Left renal pelvis (tissue), 4 donors: ENCODE measurements at places on chromosomes 12 and 14.

- no peak for DNase-seq
These were observed 88.8 kb downstream of the ATXN7L3B start for GRCh38 chr12:74626397-74626796.

DNA sequence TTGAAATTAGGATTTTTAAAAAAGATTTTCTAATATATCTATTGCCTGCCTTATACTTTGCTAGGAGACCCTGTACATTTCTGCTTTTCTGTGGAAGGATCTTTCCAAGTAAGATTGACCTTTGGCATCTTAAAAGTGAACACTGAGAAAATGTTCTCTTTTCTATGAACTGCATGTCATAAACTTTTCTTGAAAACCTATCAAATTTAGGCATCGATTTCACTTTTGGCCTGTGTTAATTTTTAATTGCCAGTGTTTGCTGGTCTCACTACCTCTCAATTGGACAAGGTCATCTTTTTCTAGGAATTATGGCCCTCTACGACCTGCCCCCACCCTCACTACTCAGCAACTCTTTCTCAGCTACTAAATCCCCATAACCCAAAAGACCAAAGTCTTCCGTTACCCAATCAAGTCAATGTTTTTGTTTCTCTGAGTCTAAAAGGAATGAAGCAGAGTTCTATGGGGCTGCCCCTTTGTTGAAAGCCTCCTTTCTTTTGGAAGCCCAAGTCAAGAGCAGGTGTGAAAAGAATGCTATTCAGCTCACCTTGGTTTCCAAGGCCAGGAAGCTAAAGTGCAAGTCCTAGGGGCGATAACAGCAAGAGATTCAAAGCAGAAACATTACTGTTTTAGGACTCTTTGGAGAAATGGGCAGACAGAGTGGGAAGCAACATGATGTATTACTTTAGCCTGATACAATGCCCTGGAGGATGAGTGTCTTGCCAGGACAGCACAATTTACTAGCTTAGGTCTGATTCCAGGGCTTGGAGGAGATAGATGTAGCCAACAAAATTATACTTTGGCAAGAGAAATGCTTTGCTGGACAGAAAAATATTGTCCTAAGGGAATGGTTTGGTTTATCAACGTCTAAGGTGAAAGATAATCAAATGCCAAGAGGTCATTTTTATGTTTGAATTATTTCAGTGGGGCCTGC is 55.0 kb downstream of the IGF1 start:
- no peak for DNase-seq

DNA sequence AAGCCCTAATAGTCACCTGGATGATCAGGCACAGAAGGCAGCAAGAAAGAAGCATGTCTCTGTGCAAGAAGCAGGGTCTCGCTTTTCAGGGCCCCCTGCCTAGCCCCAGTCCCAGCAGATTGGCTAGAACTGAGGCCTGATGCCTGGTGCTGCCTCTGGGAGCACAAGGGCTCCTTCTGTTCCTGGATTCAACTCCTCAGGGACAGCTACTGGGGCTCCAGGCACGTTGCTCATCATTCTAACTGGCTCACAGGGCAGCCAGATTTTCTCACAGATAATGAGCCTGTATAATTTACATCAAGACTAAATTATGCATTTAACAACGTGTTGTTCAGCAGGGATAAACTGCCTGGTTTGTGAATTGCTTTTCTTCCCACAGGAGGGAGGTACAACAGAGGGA is 106.5 kb upstream of the PLXNC1 start:
- no peak for DNase-seq

DNA sequence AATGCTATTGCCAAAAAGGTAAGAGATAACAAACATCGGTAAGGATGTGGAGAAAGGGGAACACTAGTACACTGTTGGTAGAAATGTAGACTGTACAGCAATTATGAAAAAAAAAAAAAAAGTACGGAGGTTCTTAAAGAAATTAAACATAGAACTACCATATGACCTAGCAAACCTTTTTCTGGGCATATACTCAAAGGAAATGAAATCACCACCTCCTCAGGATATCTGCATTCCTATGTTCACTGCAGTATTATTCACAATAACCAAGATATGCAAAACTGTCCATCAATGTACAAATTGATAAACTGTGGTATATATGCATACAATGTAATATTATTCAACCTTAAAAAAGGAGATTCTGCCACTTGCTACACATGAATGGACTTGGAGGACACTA is 60.7 kb downstream of the INSM2 start:
- DNase-seq: no peak

GRCh38 chr14:95444132-95445129 is 72.0 kb downstream of the SYNE3 start:
- no peak for DNase-seq

- no peak for DNase-seq
These were observed at the start of gene OASL for GRCh38 chr12:121038861-121039668. Gene OASL (minus strand): TSS chr12:121039246. CDS start chr12:121038971, 275 bp downstream.

- no peak for DNase-seq
These were observed 6.5 kb downstream of the NUBPL start for GRCh38 chr14:31567655-31568054.

- no peak for DNase-seq
These were observed 181.0 kb downstream of the MON2 start for GRCh38 chr12:62647586-62647985.

DNA sequence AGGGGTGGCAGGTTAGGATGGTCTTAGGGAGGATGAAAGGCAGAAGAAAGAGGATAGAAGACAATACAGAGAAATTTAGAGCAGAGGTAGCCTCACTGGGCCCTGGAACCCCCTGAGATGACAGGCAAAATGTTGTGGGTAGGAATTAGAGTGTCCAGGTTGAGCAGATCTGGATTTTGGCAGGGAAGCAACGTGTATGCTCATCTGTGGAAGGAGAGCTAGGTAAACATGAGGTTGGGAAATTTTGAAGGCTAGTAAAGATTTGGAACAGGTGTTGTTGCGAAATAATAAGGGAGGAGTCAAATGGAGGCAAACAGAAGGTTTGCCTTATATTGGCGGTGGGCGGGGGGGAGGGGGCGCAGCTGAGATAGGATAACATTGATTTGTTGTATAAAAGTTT is 5.3 kb downstream of the HSD17B6 start:
- no peak for DNase-seq

GRCh38 chr12:115046805-115047204 is 362.8 kb upstream of the TBX3 start:
- no peak for DNase-seq

DNA sequence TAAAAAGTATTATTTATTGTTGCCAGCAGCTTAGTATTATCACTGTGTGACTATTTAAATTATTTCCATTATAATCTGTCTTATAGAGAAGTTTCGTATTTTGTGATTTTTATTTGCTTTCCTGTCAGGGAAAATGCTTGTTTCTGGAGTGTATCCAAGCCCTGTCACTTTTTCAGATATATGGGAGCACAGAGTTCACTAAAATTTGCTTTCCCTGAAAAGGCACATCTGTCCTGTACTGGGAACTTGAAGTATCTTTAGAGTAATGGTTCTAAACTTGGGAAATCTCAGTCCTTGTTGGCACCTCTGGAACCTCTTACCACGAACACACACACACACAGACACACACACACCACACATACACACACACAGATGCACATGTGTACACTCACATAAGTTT is 39.3 kb upstream of the SSTR1 start:
- peak; percentile 22 for DNase-seq

- no peak for DNase-seq
These were observed 90.6 kb upstream of the FRMD6 start for GRCh38 chr14:51561141-51561540.

- DNase-seq: no peak
These were observed at the start of gene PRPH for GRCh38 chr12:49295082-49295936. Gene PRPH (plus strand): TSS chr12:49295147. CDS start chr12:49295201, 54 bp downstream.

- no peak for DNase-seq
These were observed 8.5 kb upstream of the PTPRB start for GRCh38 chr12:70645494-70646317.

- no peak for DNase-seq
These were observed 50.4 kb downstream of the ACADS start for GRCh38 chr12:120775862-120776552.

GRCh38 chr14:24204163-24205146 is 1.0 kb upstream of the TSSK4 start:
- no peak for DNase-seq

- DNase-seq: no peak
These were observed 125.9 kb upstream of the ATF1 start for GRCh38 chr12:50637870-50638481.

GRCh38 chr12:124609041-124609989 is 41.9 kb upstream of the NCOR2 start:
- peak; percentile 60 for DNase-seq

- no peak for DNase-seq
These were observed 90.0 kb upstream of the SLC38A4 start for GRCh38 chr12:46915836-46916235.

- DNase-seq: no peak
These were observed 19.2 kb upstream of the PPP2R5E start for GRCh38 chr14:63562405-63562804.

DNA sequence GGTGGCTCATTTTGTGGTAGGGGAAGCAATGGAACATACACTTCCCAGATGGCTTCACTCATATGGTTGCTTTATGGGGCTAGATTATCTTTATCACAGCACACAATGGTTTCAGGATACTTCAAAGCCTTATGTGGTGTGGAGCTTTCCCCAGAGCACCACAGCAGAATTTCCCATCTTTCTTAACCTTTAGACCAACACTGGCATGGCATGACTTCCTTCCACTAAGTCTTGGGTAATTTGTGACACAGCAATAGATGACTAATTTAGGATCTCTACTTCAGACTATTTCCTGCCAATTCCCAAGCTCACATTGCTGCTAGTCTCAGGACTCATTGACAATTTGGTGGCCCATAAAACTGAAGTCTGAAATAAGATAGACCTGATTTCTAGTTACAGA is 36.9 kb upstream of the DCN start:
- DNase-seq: no peak

- no peak for DNase-seq
These were observed 507 bp downstream of the BAZ2A start for GRCh38 chr12:56629459-56630179.
